ENCODE measurements at places on chromosomes 3 and 15.

DNA sequence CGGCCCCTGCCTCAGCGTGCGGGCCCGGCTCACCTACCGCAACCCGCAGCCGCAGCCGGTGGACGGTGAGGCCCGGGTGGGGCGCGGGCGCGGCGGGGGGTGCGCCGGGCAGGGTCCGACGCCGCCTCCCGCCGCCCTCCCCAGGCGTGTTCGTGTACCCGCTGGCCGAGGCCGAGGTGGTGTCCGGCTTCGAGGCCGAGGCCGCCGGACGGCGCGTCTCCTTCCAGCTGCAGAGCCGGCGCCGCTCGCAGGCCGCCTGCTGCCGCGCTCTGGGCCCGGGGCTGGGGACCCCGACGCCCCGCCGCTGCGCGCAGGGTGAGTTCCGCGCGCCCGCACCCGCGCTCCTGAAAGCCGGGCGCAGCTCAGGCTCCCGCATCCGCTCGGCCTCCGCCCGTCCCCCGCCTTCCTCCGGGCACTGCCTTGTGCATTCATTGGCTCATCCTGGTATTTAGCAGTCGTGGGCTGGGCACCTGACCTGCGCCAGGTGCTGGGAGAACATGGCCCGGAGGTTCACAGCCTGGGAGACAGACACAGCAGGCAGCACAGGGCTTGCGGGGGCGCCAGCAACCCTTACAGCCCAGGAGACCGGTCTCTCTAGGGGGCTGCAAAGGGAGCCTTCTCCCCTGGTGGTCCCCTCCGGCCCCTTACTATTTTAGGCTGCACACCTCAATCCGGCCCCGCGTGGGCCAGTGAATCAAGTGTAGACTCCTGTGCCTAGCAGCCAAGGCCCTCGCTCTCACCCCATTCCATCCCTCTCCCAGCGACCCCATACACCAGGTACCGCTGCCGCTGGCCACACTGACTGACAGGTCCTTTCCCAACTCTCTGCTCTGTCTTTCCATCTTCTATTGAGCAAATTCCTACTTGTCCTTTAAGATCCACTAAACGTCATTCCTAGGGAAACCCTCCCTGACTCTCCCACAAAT is 1.5 kb downstream of the VWA5B2 start:
- DNase-seq, result no peak

- DNase-seq, result no peak
Observed at GRCh38 chr3:42446111-42447050, 36.0 kb upstream of the LYZL4 start.

GRCh38 chr3:172679599-172679998 is 31.3 kb downstream of the NCEH1 start:
- DNase-seq, result no peak

DNA sequence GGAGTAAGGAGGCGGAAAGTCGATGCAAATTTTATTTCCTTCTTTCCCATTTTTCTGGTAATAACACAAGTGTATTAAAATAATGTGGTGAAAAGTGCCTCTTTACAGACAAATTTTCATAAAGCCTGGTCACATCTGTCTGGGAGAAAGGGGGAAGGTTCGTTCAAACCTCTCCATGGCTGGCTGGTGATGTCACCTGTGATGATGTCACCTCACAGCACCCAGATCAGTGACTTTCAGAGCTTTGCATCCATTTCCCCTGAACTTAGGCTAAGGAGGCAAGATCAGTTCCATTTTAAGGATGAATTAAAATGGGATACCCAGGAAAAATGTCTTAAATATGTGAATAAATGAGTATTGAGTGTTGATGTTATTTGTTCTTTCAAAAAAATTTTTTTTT is 34.1 kb downstream of the ATP10A start:
- DNase-seq, result no peak

DNA sequence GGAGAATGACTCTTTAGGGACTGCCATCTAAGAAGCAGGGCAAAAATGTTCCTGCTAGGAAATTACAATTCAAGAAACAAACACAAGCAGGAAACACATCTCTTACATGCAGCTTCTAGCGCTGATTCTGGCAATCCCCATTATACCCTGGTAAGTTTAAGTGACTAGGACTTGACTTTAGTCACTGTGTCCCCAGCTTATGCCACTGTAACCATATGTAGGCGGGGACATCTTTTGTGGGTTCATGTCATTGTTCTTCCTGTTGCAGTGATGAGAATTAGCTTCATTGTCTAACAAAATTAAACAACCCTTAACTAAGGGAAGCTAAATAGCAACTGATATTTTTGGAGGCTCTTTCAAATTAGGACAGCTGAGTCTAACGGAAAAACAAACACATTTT is 17.9 kb upstream of the FAM81A start:
- no peak for DNase-seq

DNA sequence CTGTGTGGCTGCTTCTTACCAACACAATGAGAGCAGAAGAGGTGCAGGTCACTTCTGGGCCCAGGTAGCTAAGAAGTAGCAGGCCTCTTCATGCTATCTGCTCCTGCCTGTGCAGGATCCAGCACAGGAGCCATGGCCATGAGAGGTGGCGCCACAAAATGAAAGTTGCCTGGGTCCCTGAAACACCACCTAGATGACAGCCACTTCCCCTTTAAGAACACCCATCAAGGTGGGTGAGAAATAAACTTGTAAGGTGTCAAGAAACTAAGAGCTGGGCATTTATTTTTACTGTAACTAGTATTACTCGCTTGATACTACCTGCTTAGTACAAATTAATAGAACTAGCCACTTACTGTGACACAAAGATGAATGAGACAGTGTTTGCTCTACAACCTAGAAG is 484.6 kb upstream of the TBL1XR1 start:
- no peak for DNase-seq

- no peak for DNase-seq
Observed at GRCh38 chr3:138042043-138042442, 32.1 kb downstream of the CLDN18 start.

- no peak for DNase-seq
Observed at GRCh38 chr3:178585454-178585853, 49.2 kb downstream of the KCNMB2 start.

DNA sequence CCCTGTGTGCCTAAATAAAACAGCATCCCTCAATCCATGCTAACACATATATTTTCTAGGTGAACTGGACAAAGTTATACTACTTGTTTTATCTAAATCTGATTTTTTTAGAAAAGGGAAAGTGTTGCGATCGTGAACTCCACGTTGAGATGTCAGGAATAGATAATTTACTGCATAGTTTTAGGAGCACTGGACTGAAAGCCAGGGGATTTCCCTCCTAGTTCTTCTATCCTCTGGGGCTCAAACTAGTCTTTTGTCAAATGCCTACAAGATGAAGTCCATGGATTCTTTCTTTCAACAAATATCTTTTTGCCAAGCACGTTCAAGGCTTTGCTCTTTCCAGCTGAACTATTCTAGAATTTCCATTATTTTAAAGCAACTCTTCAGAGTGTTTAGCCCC is 617 bp upstream of the HPS3 start:
- DNase-seq, result no peak

DNA sequence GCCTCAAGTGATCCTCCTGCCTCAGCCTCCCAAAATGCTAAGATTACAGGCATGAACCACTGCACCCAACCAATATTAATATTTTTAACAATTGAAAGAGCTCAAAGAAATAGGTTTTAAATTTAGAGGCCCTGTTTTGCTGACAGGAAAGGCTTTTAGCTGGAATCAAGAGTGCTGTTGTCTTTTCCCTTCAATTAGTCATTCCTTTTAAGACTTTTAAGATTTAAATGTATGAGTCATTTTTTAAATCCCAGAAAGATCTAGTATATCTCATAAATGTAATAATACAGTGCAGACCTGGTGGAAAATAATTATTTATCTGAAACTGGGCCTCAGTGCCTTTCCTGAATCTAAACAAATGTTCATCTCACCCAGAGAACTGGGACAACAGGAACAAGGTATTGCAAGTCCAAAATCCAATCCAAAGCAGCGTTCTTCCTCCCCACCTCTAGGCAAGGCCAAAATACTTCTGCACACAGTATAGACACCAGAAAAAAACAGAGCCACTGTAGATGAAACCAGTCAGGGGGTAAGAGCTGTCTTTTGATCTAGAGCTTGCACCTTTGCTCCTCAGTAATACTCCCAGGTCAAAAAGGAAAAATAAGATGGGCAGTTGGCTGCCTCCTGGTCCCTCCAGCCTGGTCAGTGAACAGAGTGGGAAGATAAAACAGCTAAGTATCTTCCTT is 14.4 kb downstream of the AGTR1 start:
- no peak for DNase-seq

- DNase-seq, result no peak
Observed at GRCh38 chr3:112654979-112655378, 14.0 kb upstream of the CCDC80 start.

GRCh38 chr15:74055804-74056203 is 26.5 kb downstream of the GOLGA6A start:
- no peak for DNase-seq

GRCh38 chr3:24012589-24013269 is 67.6 kb downstream of the NR1D2 start:
- no peak for DNase-seq

GRCh38 chr15:33154351-33155166 is 40.0 kb downstream of the FMN1 start:
- no peak for DNase-seq

DNA sequence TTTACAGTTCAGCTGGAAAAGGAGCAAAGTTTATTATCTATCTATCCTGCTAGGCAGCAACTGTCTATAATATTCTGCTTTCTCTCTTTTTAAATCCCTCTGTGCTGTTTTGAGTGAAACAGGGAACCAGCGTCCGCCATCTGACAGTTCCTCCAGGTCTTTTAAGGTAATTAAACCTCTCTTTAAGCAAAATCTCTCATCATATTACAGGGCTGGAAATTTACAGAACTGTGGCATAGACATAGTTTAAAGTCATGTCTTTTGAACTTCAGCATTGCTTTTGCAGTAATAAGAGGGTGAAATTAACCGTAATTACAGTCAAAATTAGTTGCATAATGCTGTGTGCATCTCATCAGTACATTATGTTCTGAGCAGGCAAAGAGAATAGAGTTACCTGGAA is 263.4 kb upstream of the KCNMB2 start:
- no peak for DNase-seq

GRCh38 chr3:11457135-11457534 is 184.9 kb downstream of the ATG7 start:
- peak; percentile 12 for DNase-seq

DNA sequence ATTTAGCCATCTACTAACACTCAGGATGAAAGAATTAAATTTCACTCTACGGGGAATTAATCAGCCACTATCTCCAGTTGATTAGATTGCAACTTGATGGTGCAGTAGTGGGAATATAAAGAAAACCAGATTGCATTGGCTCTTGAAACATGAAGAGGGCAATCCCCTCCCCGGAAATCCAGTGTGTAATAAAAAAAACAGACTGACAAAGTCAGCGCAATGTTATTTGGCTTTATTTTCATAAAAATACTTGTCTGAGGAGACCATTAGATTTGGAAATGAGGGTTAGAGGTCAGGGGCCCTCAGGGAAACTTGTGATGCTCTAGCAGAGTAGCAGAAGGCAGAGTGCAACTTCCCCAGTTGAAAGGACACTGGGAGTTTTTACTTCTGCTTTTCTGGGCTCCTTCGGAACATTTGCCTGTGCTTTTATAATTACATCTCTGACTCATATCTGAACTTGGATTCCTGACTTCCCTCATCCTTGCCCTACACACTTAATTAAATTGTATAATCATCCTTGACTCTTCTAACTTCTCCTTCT is 326.8 kb downstream of the TUSC7 start:
- DNase-seq, result peak; percentile 20

DNA sequence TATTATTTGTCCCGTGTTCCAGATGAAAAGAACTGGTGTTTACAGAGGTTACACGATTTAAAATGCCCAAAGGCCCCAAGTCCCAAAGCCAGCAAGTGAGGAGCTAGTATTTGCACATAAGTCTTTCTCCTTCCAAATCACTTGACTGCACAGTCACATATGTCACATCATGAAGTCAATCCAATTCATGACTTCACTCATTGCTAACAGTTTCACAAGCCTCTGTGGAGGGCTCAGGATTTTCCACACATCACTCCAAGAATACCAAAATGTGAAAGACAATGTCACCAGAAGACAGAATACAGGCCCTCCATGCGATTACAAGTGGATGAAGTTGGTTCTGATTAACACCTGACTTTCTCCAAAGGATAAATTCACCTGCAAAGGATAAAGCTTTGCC is 283.1 kb upstream of the UBE2E2 start:
- no peak for DNase-seq

- DNase-seq, result peak; percentile 84
Observed at GRCh38 chr3:197031315-197032285, 2.0 kb upstream of the MELTF start.

GRCh38 chr15:63842626-63843025 is 8.9 kb upstream of the HERC1 start:
- DNase-seq, result no peak

DNA sequence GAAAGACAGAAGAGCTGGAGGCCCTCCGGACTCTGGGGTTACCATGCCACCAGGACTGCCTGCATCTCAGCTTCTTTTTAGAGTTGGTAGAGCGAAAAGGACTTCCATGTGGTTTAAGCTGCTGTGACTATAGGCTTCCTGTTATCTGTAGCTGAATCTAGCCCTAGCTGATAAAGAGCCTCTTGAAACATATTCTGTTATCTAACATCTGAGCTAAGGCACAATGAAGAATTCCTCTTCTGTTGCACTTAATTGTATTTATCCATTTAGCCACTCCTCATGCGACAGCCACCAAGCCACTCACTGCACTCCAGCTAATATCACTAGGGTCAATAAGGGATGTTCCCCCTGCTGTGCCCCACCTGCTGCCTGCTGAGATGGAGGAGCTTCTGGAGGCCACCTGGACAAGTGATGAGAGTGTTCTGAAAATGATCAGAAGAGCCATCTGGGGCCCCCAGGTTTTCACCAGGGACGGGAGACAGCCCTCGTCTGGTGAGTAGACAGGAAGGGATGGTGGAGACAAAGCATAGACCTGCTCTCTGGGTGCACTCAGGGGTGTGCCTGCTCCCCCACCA is 94.6 kb upstream of the PLXNA1 start:
- no peak for DNase-seq

DNA sequence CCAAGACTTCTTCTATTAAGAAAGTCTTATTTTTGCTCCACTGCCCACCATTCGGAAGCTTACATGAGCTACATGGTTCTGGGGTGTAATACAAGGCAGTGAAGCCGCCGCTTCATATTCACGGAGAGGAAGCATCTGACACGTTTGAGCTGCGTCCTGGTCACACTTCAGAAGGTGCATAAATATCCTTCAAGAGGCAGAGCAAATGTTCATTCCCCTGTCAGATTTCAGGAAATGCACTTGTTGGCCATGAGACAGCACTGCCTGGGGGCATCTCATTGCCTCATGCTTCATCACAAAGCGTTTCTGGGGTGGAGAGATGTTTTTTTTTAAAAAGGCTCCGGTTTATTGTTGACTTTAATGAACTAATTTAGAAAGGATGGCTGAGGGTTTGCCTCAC is 119.9 kb downstream of the CADPS start:
- DNase-seq, result peak; percentile 63

Measured in BE2C (cell line).